ENCODE measurements at places on chromosomes 1 and 21.

DNA sequence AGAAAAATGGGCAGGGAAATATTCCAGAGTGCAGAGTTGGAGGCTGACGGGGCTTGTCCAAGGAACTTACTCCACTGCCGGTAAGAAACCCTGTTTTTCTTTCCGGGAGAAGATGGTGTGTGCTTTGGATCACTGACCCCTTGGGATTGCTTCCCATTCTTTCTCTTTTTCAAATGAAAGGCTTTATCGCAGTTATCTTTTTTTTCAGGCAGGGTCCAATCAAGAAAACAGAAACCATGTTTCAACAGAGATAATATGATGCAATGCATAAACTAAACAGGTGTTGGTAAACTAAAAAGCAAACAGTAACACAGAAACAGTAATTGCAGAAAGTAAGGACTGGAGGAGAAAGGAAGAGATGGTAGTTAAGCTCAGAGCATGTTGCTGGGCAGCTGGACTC lies 145.1 kb downstream of the LYPLAL1 start:
- DNase-seq, result no peak

DNA sequence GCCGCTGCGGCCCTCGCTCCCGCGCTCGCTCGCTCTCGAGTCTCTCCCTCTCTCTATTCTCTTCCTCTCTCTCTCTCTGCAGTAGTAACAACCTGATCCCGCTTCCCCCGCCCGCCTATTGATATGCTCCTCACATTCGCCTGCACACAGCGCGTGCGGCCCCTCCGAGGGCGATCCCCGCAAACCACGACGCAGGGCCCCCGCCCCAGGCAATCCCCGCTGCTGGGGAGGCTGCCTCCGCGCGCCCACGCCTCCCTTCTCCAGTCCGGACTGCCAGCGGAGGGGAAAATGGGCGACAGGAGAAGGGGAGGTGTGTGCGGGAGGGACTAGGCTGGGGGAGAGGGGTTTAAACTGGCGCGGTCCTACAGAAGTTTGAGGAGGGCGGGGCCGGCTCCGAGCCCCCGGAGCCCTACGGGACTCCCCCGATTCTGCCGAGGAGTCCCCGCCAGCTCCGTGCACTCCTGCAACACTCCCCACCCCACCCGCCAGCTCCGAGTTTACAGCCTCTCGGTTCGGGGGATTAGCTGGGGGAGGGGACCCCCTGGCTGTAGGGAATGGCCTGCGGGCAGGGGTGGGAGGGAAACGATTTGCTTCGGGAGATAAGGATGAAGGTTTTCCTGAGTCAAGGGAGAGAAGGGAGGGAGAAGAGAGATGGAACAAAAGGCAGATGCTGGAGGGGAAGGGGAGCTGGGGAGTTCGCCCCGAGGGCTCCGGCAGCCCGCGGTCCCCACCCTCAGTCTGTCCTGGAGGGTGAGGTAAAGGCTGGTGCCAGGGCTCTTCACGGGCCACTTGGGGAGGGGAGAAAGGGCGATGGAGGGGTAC lies 66.6 kb downstream of the SYT2 start:
- DNase-seq, result no peak

DNA sequence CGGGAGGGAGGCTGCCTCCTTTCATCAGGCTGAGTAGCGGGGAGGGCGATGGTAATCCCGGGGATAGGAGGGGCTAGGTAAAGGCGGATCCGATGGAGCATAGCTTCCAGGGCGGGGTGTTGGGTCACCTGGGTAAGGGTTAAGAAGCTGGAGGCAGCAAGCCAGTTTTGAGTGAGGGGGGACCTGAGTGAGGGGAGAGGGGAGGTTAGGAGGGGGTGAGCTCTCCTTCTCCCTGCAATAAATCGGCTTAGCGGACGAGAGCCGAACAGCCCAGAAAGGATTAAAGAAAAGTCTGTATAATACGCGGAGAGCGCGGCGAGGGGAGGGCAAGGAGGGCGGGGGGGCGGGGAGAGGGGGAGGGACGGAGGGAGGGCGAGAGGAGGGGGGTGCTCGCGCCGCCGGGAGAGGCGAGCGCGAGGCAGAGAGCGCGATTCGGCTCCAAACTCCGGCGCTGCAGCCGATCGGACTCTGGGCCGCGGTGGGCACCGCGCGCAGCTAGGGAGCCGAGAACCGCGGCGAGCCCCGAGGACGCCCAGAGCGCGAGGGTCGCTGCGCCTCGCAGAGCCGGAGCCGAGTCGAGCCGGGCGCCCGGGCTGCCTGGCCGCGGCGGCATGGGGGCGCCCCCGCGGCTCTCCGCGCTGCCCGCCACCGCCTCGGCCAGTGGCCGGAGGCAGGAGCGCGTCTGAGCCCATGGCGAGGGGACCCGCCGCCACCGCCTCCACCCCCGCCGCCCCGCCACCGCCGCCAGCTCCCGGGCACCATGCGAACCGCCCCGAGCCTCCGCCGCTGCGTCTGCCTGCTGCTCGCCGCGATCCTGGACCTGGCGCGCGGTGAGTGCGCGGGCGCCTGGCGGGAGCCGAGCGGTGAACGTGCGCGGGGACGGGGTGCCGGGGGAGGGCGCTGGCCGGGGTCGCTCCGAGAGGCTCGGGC lies at the start of gene IGSF21:
IGSF21 (plus strand) TSS at position 430 of the 930 bp plus-strand sequence; CDS start at position 761, 331 bp downstream.
- no peak for DNase-seq

- no peak for DNase-seq
Measured at GRCh38 chr1:7712731-7713323, 58.3 kb upstream of the VAMP3 start.

Data from activated CD8-positive, alpha-beta memory T cell treated with anti-CD3 and anti-CD28 coated beads, Interleukin-2, amount 10 ng/mL, durations not matched to agents 7 days and 5 days (primary cell).